ENCODE measurements at places on chromosomes 12 and 14. TPM values are rescaled to one million over a fixed set of nuclear protein-coding genes. Genes with fewer than 3 reads are reported as not detected.

GRCh38 chr12:57473392-57473791 is 6.3 kb downstream of the ARHGAP9 start:
- DNase-seq: no peak

The DACT1 gene
- 435 TPM for total RNA-seq

The LRRIQ1 gene
- total RNA-seq: 7.0 TPM

- DNase-seq: no peak
Observed at GRCh38 chr12:3328081-3328480, 162.9 kb upstream of the PRMT8 start.

DNA sequence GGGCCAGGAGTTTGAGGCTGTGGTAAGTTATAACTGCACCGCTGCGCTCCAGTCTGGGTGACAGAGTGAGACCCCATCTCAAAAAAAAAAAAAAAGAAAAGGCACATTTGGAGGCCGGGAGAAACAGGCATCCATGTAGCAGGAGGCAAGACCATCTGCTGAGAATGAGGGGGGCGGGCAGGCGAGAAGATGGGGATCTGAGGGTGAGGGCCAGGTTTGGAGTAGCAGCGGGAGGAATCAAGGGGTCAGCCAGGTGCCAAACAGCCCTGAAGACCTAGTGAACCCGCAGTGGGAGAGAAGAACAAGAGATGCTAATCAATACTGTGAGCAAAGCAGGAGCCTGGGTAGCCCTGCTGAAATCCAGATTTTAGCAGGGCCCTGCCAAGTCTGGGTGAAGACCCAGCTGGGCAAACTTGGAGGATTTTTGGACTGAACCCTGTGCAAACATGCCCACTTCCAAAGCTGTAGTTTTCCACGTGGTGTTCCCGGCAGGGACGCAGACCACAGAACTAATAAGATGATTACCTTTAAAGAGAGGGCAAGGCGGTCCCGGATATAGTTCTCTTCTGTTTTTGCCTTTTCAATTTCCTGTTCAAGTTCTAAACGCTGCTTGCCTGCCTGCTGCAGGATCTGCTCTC is 61.0 kb downstream of the NIN start:
- no peak for DNase-seq

DNA sequence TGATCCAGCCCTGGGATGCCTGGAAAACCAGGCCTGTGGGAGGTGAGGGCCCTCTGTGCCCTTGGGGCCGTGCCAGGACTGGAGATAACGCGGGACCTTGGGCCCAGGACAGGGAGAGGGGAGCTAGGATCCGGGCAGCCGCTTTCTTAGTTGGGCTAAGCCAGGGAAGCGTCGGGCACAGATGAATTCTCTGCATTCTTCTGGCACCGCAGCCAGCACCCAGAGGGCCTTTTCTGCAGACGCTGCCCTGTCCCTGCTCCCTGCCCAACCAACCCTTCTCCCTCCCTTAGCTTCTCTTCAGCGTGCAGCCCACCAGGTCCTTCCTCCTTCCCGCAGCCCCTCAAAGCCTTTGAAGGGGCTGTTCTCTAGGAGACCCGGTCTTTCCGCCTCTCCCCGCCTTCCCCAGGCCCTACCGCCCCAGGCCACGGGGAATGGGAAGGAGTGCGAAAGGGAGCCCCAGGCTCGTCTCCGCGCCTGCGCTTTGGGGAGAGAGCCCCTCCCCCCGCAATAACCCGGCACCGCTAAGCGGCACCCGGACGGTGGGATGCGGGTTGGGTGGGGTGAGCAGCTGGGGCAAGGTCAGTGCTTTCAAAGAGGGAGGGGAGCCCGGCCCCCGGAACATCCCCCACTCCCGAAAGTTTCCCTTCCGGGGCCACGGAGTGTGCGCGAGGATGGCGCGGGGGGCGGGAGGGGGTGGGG is 663 bp downstream of the NCKAP5L start:
- peak; percentile 40 for DNase-seq

DNA sequence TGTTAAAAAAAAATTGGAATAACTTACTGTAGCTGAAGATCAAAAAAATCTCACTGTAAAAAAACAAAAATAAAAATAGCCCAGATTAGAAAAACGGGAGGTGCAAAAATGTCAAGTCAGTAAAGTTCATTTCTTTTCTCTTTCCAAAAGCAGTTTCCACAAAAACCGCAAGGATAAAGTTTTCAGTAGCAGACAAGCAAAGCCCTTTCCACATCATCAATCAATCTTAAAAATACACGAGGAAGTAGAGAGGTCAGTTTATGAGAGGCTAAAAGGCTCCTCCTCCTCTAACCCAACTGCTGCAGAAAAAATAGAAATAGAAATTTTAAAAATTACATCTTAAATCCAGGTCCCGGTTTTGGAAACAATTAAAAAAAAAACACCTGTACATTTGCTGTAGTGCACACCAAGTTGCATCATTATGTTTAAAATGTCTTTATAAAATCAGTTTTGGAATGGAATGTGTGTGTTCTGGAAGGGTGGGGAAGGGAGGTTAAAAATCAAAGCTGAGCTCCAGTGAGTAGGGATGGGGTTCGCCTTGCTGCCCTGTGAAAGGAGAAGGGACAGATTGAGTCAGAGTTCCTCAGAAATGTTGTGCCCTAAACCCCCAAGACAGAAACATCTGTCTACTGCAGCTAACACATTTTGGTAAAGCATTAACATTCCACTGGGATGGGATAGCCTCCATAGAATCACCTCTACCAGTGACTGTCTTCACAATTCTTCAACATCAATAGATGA is 5.8 kb downstream of the HNRNPC start:
- no peak for DNase-seq

DNA sequence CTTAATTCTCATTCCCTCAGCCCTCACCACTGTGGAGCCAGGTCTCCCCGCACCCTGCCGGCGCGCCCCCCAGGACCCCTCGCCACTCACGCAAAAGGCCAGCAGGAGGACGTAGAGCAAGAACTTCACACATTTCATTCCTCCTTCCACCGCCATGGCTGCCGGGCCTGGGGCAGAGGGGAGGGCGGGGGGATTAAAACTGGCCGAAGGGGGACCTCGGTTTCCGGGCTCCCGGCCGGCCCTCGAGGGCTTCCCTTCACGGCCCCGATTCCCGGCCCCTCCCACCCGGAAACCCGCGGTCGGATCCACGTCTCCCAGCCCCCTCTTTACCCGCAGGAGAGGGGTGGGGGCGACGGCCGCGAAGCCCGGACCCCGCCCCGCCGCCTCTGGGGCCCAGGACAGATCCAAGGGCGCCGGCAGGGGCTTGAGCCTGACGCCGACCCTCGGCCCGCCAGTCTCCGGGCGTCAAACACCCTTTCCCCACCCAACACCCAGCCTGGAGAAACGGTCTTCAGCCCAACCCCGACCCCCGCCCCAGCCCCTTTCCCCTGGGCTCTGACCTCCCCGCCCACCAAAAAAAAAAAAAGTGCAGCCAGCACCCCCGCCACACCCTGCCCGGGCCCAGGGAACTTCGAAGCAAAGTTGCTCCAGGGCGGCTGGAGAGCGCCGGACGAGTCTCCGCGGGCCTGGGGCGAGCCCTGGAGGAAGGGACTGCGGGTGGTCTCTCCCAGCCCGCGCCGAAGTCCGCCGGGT is 447 bp downstream of the CD63 start:
- DNase-seq: peak; percentile 48

The CLEC6A gene
- not detected for total RNA-seq

GRCh38 chr14:105818712-105819005 is 292.3 kb downstream of the TMEM121 start:
- DNase-seq: no peak

- DNase-seq: no peak
Observed at GRCh38 chr14:104237651-104238423, 99.5 kb downstream of the KIF26A start.

DNA sequence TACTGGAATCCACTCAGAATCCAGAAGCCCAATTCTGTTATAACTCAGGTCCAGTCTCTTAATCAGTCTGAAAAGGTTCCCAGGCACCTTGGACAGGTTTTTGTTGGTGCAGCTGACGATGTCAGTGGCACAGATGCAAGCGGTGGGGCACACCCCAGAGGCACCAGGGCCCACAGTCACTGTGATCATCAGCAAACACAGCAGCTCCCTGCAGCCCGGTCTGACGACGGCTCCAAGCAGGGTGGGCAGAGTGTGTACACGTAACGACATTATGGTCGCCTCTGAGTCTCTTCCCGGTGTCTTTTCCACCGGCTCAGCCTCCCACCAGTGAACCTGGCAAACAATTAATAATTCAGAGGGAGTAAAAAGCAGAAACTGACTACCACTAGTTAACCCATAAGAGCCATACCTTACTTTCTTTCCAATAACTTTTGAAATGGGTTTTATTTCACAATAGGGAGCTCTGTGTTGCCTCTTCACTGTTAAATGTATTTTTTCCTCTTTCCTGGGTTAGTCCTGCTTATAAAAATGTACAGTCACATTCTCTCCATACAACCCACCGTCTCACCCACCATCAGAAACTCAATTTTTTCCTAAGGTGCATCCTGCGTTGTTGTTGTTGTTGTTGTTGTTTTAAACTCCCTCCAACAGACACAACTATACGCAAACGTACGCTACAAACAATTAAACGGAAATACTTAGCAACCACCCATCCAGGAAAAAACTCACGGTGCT is 521 bp upstream of the PCED1B start:
- DNase-seq: no peak

The CABP1 gene
- total RNA-seq: 3.1 TPM

The AVPR1A gene
- 7.6 TPM for total RNA-seq

The RPS29 gene
- total RNA-seq: 2,148 TPM

DNA sequence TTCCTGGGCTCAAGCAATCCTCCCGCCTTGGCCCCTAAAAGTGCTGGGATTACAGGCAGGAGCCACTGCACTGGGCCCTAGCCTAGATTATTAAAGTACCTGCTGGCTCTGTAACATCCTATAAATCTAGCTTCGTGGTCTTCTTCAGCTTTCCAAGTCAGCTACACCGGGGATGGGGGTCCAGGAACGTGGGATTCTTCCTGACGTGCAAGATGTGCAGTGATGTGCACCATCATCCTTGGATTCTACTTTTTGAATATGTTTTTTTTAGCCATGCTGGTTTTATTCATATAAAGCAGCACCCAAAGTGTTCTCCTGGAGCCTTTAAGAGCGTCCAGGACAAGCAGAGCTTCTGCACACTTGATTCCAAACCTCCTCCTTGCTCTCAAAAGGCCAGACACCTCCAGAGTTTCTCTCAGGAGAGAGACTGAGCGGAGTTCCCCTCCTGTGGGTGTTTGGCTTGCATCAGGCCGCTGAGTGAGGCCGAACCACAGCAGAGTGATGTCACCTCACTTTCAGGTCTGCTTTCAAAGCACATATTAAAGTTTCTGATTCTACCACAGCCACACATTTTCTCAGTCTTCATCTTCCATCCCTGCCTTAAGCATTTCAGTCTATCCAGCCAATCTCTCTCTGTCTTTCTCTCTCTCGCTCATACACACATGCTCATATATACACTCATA is 33.4 kb downstream of the VCPKMT start:
- DNase-seq: no peak

GRCh38 chr14:34913619-34914018 is 38.5 kb upstream of the BAZ1A start:
- DNase-seq: no peak

GRCh38 chr14:35255711-35256110 is 36.5 kb upstream of the PSMA6 start:
- no peak for DNase-seq

The TMEM30B gene
- total RNA-seq: 0.16 TPM

The TDRD9 gene
- total RNA-seq: 1.2 TPM

DNA sequence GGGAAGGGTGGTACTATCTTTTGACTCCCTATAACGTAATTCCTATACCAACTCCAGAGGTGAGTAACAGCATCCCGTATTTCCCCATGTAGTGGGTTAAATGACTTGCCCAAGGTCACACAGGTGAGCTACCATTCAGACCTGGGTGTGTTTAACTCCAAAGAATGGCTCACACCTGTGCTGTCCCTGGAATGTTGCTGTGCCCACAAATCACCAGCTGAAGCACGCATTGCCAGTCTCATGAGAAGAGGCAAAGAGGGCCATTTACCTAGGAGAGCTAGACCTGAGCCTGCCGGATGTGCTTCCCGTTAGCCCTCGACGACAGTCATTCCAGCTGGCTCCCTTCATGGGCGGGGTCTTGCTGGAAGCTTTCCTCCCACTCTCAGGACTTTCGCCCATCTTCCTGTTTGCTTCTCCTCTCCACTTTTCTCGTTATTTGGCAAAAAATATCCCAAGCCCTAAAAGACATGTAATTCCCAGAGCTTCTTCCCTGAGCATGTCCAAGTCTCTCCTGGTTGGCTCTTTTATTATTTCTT is 106.6 kb upstream of the VASH1 start:
- no peak for DNase-seq

The MAGOHB gene
- 29.3 TPM for total RNA-seq

The CDK2 gene
- 6.7 TPM for total RNA-seq

The KCNH5 gene
- 23.9 TPM for total RNA-seq

The BICD1 gene
- total RNA-seq: 52.1 TPM

The GALNT4 gene
- 3.3 TPM for total RNA-seq

- DNase-seq: no peak
Observed at GRCh38 chr12:28374556-28374955, 184.3 kb downstream of the CCDC91 start.

The LTBP2 gene
- 0.94 TPM for total RNA-seq

DNA sequence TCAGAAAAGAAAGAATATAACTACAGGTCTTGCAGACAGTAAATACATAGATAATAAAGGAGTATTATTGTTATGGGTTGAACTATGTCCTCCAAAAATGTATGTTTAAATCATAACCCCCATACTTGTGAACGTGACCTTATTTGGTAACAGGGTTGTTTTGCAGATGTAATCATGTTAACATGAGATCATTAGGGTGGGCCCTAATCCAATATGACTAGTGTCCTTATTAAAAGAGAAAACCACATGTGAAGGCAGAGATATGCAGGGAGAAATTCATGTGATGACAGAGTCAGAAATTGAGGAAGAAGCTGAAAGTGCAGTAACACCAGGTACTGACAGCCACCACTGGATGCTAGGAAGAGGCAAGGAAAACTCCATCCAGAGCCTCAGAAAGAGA is 29.0 kb downstream of the MAGOHB start:
- DNase-seq: no peak

DNA sequence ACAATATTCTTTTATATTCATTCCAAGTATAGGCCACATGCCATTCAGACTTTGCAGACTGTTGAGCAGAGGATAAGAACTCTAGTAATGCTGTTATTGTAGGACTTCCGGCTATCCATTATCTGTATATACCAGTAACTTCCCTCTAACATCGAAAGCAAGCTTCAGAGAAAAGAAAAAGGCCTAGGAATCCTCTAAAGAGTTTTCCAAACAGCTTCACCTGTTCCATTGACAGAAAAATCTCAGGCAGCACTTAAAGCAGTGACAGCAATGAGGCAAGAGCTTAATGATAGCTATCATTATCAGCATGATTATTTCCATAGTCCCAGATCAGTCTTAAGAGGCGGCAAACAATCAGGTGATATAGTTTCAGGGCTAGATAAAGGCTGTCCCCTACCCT is 1.8 kb downstream of the CPNE8 start:
- DNase-seq: no peak

- no peak for DNase-seq
Observed at GRCh38 chr12:108921946-108922345, 42.1 kb downstream of the DAO start.

The CCDC38 gene
- total RNA-seq: 0.16 TPM

DNA sequence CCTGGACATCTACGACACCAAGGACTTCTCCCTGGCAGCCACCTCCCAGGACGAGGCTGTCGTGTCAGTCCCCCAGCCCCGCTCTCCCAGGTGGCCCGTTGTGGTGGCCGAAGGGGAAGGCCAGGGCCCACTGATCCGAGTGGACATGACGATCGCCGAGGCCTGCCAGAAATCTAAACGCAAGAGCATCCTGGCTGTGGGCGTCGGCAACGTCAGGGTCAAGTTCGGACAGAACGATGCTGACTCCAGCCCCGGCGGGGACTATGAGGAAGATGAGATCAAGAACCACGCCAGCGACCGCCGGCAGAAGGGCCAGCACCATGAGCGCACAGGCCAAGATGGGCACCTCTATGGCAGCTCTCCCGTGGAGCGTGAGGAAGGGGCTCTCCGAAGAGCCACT is 118.6 kb downstream of the SLC15A4 start:
- no peak for DNase-seq

All from occipital lobe (tissue), 3 donors.